ENCODE measurements at places on chromosomes 6 and 20.
A peak's percentile ranks its signal among the peaks of the same experiment; 100 is the strongest.

DNA sequence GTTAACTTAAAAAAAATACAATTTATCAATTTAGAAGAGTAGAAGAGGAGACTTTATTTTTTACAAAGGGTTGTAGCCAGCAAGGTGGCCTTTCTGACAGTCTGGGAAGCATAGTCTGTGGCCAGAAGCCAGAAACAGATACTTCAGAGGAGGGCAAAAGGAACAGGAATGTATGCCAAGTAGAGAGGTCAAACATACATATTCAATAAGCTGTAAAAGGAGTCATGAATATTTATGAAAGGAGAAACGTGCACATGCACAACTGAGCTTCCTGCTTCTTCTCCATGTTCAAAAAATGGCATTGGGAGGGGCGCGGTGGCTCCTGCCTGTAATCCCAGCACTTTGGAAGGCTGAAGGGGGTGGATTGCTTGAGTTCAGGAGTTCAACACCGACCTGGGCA lies 43.9 kb upstream of the FAM184A start:
- no peak for DNase-seq

DNA sequence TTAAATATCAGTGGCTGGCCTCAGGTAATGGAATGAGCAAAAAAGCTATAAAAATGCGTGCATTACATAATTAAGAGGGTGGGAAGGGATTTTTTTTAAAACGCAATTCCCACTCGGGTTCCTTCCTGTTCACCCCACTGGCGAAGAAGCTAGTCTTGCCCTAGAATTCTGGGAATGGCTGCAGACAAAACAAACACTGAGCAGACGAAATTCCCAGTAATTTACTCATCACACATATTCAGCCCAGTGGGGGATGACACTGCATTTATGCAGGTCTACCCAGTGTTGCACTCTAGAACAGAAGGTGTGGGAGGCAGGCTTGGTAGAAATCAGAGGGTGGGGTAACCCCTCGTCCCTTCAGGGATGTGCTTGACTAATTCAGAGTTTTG lies 2695.0 kb upstream of the DEFB115 start:
- peak; percentile 6 for DNase-seq

DNA sequence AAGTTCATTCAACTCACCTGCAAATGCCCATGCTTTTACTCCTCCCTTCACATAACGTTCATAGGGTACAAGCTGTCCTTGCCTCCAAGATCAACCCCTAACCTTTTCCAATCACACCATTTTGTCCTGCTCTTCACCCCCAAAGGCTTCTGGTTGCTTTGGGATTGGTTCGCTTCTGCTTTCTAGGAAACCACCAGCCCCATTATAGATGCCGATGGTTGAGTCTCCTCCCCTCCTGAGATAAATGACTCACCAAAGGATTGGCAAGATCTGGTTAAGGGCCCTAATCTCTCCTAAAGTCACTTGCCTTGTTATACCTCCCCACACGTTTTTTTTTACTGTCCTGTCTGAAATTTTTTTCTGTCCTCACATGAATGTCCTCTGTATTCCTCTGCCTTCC lies 311.4 kb downstream of the HACE1 start:
- DNase-seq, result no peak

DNA sequence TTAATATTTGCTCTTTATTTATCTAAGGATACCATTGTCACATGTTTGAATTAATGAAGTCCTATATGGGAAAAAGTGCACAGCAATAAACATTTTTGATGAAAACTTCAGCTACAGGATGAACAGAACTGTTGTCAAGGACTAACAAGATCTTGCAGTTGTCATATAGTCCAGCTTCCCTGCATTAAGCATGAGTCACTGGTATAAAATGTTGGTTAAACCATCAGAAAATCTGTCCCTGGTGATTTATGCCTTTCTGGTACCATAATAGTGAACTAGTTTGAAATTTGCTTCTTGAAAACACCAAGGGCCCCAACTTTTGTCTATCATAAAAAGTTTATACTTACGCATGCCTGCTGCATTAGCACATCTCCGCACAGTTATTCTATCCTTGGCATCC lies 60.4 kb upstream of the RSPO3 start:
- DNase-seq, result peak; percentile 70

DNA sequence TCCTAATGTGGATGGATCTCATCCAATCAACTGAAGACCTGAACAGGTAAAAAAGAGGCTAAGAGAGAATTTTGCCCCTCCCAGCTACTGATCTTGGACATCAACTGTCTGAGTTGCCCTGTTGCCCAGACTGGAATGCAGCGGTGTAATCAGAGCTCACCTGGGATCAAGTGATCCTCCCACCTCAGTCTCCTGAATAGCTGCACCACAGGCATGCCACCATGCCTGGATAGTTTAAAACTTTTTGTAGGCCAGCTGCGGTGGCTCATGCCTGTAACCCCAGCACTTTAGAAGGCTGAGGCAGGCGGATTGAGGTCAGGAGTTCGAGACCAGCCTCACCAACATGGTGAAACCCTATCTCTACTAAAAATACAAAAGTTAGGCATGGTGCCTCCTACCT lies 34.9 kb upstream of the GCNT2 start:
- DNase-seq, result no peak

DNA sequence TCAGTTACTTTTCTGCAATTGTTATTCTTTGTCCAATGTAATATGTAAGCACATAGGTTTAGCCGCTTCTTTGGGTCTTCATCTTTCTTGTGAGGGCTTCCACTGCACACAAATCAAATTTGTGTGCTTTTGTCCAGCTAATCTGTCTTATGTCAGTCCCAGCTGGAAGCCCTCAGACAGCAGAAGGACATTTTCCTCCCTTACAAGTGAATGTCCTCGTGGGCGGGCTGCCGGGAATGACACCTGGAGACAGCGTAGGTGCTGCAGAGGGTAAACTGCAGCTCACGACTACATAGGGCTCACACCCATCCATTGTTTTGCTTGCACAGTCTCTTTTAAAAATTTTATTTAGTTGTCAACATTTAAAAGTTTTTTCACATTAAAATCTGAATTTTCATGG lies 24.6 kb upstream of the PPP1R14C start:
- no peak for DNase-seq

GRCh38 chr6:100518588-100518987 lies 53.9 kb upstream of the SIM1 start:
- DNase-seq, result no peak

DNA sequence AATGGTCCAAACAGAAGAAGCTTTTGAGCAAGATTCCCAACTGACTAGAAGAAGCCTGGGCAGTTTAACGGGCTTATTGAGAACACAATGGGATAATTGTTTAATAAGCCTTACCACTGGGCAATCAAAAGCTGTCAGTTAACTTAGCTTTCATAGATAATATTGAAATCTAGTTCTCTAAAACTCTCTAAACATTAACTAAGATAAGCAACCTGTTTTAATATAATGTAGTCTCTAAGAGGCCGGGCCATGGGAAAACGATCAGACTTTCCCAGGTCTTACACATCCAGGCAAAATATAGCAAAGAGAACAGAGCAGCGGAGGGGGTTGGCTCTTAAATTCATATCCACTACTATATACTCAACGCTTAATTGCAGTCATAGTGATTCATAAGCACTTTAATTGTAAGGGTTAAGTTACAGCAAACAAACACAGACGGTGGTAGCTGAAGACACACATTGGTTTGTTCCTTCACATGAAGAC lies 128.0 kb upstream of the FAM83B start:
- DNase-seq, result no peak

DNA sequence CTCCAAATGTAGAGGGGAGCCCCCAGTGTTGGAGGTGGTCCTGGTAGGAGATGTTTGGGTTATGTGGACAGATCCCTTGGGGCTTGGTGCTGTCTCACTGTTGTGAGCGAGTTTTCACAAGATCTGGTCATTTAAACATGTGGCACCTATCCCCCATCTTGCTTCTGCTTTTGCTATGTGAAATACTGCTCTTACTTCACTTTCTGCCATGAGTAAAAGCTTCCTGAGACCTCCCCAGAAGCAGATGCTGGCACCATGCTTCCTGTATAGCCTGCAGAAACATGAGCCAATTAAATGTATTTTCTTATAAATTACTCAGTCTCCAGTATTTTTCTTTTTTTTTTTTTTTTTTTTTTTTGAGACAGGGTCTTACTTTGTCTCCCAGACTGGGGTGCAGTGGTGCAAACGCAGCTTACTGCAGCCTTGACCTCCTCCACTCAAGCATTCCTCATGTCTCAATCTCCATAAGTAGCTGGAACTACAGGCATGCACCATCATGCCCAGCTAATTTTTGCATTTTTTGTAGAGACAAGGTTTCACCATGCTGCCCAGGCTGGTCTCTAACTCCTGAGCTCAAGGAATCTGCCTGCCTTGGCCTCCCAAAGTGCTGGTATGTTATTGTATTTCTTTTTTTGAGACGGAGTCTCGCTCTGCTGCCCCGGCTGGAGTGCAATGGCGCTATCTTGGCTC lies 177.1 kb downstream of the ALDH8A1 start:
- DNase-seq, result no peak

DNA sequence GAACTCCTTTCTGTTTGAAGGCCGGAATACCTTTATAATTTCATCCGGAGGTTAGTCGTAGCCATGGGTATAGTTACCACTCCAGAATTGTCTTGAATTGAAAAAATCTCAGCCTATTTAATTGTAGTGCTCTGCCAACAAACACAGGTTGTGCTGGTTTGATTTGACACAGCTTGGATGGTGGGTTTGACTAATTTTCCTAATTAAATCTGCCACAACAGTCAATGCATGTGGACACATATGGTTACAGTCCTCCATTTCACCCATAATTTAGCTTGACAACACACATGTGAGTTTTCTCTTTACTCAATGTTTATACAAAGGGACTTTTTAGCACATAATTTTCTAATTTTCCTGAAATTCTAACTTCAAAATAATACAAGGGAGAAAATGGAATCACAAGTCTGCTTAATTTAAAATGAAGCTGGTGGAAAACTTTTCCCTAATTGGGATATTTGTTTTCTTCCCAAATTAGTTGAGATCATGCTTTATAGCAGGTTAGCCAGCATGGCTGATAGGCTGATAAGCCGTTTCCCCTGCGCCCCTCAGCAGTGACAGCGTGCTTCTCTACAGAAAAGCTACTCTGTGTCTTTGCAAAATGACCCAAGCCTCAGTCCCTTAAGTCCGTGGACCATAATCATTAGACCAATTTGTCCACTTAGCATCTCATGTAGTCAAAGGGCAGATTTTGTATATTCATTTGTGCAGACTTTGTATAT lies 463.5 kb upstream of the FLRT3 start:
- DNase-seq, result no peak

- peak; percentile 19 for DNase-seq
Measured at GRCh38 chr20:40991181-40991889, 37.3 kb upstream of the TOP1 start.

DNA sequence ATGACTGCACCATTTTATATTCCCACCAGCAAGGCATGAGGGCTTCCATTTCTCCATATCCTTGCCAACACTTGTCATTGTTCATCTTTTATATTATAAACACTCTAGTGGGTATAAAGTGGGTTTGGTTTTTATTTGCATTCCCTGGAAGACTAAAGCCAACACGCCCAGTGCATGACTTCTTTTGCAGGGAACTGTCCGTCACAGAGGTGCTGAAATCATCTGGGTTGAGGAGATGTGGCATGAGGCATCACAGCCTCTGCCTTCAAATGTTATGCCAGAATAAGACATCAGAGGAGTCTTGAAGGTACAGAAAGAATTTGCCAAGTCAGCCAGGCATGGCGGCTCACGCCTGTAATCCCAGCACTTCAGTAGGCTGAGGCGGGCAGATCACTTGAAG lies 29.9 kb upstream of the FAM210B start:
- DNase-seq, result peak; percentile 22

GRCh38 chr6:47141171-47141570 lies 99.0 kb upstream of the ADGRF1 start:
- DNase-seq, result peak; percentile 66

DNA sequence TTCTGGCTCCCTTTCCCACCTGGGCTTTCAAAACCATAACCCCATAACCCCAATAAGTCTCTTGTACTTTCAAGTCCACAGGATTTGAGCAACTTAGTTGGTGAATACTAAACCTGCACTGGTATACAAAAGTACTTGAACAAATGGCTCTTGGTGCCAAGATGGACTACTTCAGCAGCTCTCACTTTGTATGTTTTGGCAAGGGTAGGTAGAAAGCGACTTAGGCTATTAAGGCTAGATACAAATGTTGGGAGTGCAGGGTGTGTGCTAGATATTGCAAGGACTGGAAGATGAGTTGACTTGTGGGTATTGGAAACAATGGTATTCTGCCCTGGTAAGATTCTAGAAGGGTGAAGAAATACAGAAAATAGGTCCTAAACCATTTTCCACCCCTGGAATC lies 182.6 kb upstream of the MOCS1 start:
- no peak for DNase-seq

DNA sequence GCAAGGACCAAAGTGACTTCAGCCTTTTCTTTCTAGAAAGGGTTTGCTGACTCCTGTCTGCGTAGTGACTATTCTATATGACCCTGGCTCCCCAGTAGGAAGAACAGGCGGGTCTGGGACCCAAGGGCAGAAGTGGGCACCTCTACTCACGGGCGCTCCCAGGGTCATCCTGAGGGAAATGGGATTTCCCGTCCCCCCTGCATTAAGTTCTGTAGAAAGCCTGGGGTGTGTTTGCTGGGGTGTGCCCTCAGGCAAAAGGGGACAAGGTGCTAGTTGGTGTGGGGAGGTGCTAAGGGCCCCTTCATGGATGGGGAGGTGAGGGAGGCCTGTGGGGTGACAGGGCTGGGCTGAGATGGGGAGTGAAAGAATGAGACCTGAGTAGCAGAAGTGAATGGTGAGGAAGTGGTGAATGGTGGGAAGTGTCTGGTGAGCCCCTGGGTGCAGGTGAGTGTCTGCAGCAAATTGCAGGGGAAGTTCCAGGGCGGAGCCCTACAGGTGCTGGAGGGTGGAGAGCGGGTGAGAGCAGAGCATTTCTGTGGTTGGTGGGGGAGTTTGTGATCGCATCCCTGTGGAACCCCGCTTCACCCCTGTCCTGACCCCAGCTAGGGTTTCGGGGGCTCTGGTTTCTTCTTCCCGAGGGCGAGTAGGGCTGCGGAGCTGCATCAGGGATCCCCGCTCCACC lies 21.1 kb downstream of the RAET1L start:
- no peak for DNase-seq

DNA sequence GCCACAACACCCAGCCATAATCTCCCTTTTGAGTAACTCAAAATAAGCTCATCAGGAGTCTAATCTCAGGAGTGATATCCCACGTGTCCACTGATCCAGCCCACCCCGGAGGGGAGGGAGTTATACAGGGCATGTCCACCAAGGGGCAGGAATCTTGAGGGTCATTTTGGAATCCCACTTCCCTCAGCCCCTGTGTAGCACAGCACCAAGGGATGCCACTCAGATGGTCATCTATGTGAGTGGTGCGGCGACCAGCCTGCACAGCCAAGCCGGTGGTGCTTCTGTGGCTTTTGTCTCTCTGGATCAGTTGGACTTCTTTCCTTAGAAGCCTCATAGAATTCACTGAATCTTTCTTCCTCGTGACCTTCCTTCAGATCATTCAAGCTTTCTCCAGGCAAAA lies 11.0 kb upstream of the BCAS4 start:
- DNase-seq, result no peak

DNA sequence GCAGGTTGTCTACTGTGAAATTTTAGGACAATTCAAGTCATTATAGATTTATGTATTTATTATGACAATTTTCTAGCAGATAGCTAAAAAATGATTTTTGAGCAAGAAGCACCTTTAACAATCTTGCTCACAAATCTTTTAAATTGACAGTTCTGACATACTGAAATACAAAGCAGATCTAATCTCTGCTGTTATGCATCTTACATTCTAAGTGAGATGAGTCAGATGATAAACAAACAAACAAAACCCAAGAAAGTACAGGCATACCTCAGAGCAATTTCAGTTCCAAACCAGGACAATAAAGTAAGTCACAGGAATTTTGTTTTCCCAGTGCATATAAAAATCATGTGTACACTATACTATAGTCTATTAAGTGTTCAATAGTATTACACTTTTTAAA lies 430.7 kb upstream of the PTCHD4 start:
- peak; percentile 2 for DNase-seq

- DNase-seq, result no peak
Measured at GRCh38 chr6:52374247-52374646, 12.3 kb downstream of the PAQR8 start.

All from foreskin fibroblast (primary cell).